NCI-H526 (cell line): ENCODE measurements at places on chromosomes 6 and 20.

- DNase-seq = no peak
Observed at GRCh38 chr6:105994118-105994590, 92.0 kb upstream of the PRDM1 start.

GRCh38 chr6:151443454-151443853 is 8.5 kb downstream of the RMND1 start:
- DNase-seq = no peak

DNA sequence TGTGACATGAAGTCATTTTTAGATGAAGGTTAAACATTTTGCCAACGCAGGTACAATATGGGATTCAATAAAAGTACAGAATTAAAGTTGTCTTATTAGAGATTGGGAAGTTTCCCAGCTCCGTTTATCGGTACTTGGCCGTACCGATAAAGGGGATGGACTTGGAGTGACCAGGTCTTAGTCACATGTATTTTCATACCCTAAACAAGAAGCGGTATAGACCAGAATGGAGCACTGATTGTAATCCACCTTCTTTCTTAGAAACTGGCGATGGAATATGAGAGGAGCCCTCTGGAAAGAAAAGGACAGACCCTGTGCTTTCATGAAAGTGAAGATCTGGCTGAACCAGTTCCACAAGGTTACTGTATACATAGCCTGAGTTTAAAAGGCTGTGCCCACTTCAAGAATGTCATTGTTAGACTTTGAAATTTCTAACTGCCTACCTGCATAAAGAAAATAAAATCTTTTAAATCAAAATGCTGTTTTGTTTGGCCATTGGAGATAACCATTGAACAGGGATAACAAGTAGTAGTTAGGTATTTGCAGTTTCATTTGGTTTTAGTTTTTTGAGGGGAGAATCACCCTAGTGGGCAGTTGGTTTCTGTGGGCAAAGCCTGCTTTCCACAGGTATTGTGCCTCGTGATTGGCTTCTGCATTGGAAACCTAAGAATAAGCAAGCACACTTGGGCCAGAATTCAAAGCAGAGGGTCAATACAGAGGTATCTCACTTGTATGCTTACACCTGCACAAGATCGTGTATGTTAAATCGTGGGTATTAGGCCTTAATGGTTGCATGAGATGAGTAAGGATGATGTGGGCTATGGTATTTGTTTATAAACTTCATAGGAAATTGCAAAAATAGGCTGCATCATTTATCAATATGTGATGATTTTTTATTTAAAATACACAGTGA is 11.2 kb upstream of the ZNFX1 start:
- peak; percentile 31 for DNase-seq

DNA sequence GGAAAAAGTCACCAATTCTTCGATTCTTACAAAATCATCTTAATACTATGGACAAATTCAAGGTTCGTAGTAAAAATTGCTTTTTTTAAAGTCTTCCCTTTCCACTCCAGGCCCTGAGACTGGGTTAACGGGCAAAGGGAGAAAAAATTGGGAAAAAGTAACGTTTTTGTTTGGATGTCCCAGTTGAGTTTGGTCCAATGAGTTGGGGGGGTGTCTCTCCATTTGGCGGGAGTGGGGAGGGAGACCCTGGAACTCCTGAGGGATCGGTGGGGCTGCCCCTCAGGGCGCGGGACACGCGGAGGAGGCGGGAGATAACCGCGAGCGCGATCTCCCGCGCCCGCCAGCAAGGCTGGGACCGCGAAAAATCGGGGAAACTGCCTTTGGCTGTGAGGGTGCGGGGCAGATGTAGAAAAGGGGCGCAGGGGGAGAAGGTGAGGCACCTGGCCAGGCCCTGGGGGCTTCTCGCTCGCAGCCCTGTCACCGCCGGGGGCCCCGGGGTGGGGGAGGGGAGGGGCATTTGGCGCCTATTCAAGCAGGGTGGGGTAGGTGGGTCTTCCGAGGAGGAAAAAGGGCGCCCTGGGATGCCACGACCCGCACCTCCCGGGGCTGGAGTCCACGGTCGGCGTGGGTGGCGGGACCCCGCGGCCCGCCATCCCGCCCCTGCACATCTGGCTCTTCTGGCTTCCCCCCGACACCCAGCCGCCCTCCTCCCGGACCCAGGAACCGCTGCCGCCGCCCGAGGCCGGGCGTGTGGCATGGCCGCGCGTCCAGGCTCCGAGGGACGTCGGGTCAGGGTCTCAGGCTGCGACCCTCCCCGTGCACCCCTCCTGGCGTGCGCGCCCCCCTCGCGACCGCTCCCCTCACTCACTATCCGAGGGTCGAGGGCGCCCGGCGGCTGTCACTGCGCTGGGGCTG is 595 bp downstream of the FBXO5 start:
- peak; percentile 40 for DNase-seq

- no peak for DNase-seq
Observed at GRCh38 chr6:47483516-47483852, 5.9 kb downstream of the CD2AP start.

- no peak for DNase-seq
Observed at GRCh38 chr6:37011656-37012378, 6.4 kb downstream of the FGD2 start.

GRCh38 chr20:4740774-4741431 is 19.2 kb downstream of the PRND start:
- peak; percentile 75 for DNase-seq

DNA sequence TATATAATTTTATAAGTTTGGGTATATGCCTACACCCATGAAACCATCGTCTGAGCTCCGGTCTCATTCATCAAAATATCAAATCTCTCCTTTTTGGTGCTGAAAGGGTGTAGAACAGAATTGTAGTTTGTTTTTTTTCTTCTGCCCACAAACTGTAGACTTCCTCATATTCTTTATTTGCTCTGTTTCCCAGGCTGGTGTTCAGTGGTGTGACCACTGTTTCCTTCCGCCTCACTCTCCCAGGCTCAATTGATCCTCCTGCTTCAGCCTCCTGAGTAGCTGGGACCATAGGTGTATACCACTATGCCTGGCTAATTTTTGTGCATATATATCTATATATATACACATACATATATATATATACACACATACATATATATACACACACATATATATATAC is 139.6 kb upstream of the HCRTR2 start:
- no peak for DNase-seq

DNA sequence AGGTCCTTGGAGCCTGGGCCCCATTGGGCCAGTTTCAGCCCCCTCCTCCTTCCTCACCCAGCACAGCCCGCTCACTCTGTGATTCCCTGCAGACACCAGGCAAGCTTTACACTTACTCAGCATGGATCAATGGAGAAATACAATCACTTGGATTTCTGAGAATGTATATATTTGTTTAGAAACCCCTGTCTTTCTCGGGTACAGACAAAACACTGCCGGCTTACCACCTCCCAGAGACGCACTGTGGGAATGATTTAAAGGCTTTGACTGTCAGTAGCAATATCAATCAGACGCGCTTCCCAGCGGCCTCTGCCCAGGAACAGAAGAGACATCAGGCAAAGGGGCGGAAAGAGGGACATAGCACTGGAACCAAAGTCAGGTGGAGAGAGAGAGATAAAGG is 186.5 kb downstream of the MAFB start:
- DNase-seq = no peak

DNA sequence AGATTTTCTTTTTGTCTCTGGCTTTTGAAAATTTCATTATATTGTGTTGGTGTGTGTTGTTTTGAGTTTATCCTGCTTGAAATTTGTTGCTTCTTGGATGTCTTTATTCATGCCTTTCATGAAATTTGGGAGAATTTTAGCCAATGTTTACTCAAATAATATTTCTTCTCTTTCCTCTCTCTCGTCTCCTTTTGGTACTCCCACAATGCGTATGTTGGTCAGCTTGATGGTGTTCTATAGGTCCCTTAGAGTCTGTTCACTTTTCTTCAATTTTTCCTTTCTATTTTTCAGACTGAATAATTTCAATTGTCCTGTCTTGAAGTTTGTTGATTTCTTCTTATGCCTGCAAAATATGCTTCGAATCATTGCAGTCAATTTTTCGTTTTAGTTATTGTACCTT is 39.6 kb downstream of the SCP2D1 start:
- no peak for DNase-seq

- DNase-seq = no peak
Observed at GRCh38 chr6:7426447-7427169, 37.0 kb downstream of the RIOK1 start.

DNA sequence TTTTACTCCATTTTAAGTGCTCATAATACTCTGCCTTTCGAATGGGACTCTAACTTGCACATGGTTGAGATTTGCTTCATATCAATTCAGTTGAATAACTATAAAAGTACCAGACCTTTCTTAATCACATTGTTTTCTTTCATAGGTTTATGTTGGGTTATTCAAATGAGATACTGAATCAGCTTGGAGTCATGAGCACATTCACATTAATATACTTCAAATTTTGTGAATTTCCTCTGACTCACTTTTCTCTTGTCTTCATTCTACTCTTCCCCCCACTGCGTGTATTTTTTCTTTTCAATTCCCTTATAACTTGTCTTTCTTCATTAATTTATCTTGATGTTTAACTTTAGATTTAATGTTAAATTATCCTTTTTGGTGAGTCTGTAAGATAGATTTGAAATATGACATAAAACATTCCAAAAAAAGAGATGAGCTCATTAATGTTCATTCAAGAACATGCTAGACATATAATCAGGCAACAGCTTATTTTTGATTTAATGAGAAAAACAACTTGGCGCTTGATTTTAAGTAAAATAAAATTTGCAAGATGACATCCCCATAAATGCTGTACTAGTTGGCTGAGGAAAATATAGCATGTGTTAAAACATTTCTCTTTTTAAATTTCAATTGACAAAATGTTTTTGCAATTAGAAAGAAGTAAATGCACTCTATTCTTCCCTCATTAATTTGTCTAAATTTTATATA is 736.0 kb downstream of the CD109 start:
- DNase-seq = no peak
